Activated T-helper 17 cell treated with anti-CD3 and anti-CD28 coated beads, Interleukin-2, amount 50 U/mL, for 72 hours (primary cell): ENCODE measurements at places on chromosomes 5 and 9.

GRCh38 chr5:80761176-80761575 lies 106.4 kb upstream of the DHFR start:
- no peak for ATAC-seq

DNA sequence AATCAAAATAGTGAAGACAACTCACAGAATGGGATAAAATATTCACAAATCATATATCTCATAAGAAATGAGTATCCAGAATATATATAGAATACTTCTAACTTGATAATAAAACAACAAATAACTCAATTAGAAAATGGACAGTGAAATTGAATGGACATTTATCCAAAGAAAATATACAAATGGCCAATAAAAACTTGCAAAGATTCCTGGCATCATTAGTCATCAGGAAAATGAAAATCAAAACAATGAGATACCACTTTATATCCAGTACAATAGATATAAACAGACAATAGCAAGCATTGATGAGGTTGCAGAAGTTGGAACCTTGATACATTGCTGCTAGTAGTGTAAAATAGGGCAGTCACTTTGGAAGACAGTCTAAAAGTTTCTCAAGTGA lies 12.8 kb upstream of the TLR4 start:
- ATAC-seq, result no peak

- no peak for ATAC-seq
These were observed 154.8 kb upstream of the TBC1D2 start for GRCh38 chr9:98410185-98410697.

DNA sequence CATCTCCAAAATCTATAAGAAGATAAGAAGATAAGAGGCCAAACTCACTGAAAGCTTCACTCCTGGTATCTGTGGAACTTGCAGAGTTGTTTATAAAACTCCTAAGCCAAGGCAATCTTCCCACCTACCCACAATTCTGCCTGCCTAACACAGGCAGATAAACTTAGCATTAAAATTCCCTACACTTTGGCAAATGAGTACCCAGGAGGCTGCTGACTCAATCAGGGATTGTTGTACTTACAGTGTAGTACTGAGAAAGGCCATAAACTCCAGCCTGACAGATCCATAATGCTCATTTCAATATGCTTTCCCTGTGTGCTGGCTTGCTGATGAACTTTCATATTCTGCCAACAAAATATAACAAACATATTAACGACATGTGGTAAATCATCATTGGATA lies 725.2 kb downstream of the BRINP1 start:
- ATAC-seq, result no peak

DNA sequence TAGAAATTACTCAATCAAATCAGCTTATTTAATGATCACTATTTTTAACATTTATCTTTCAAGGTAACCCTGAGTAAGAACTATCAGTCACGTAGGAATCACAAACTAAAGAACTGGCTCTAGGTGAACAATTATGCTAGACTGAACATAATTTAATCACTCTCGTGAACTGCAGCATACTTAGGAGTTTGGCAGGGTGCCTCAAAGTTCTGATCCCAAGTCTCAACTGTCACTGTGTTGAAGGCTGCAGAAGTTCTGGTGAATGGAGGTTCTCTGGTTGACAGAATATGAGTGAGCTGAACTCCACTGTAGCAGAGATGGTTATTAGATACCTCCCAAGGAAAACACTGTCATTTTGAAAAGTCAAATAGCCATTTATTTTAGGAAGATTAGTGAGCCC lies 89.1 kb downstream of the KLHL3 start:
- ATAC-seq, result no peak
